ENCODE measurements at places on chromosomes 13 and 19.

DNA sequence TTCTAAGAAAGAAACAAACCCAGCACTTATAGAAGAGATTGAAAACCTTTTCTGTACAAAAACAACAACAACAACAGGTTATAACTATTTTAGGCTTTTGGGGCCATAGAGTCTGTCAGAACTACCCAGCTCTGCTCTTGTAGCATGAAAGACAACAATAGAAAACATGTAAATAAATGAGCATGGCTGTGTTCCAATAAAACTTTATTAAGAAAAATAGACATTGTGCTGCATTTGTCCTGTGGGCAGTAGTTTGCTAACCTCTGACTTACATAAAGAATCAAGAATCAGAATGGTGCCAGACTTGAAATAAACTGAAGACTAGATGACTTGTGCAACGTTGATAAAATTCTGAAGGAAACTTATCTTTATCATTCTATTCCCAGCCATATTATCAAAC, 617.5 kb downstream of the DIAPH3 start:
- no peak for DNase-seq

DNA sequence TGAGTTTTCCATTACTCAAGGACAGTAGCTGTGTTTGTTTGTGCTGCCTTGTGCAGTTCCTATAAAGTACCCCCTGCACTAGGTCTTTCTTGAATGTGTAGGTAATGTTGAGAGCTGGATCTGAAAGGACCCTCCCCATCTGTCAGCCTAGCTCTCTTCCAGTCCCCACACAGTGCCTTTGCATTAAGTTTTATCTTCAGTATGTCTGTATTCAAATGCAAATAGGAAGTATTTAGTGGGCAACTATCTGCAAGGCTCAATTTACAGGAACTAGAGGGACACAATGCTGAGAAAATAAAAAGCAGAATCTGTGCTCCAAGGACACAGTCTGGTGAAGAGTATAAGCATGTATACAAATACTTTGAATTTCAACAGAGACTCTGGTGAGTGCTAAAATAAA, 558.5 kb downstream of the RFC3 start:
- DNase-seq = no peak

GRCh38 chr13:94435604-94436226, 43.8 kb downstream of the DCT start:
- DNase-seq = peak; percentile 87

DNA sequence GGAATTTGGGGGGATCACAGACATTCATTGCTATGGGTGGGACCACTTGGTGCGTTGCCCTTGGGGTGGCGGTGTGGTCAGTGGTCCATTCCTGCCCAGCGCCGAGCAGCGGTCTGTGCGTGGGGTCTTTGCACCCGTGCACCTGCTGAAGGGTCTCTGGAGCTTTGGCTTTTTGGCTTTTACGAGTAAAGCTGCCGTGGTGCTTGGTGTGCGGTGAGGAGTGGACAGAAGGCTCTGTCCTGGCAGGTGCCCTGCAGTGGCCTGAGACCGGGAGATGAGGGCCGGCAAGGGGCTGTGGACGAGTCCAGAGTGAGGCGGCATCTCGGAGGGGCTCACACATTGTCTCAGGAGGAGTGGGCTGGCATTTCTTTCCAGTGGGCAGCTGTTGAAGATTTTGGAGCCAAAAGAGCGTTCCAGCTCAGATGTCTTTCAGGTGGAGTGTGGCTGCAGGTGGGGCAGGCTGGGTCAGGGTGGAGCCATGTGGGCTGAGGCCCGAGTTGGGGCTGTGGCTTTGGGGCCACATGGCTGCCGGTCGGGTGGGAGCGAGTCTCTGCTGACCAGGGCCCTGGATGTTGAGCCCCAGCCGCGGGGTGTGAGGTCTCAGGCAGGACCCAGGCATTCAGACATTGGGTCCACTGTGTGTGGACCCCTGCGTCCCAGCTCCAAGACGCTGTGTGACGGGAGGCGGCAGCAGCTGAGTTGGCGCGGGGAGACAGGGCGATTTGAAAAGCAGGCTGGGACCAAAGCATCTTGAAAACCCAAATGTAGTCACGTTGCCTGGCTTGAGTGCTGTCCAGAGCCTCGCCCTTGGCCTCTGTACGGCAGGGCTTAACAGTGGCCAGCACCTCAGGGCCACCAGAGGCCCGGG, 11.7 kb downstream of the GNA11 start:
- DNase-seq = no peak

- no peak for DNase-seq
Observed at GRCh38 chr19:41554907-41555306, 21.1 kb upstream of the CEACAM21 start.

GRCh38 chr13:97202761-97203160, 19.4 kb upstream of the MBNL2 start:
- DNase-seq = no peak

DNA sequence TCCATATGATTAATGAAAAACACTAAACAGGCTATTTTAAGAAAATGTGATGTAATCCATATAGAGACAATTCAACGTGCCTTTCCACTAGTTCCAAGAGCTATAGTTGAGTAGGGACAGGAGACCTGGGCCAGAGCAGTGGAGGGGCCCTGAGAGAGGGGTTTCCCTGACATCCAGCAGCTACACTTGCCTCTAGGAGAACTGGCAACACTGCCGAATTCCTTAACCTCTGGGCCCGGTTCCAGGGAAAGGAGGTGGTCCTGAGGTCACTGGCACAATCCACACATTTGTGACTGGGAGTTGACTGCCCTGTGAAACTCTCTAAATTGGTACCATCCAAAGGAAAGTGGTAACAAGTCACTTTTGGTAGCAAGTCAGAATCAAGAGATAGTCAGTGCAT, 264.4 kb downstream of the DCLK1 start:
- no peak for DNase-seq

DNA sequence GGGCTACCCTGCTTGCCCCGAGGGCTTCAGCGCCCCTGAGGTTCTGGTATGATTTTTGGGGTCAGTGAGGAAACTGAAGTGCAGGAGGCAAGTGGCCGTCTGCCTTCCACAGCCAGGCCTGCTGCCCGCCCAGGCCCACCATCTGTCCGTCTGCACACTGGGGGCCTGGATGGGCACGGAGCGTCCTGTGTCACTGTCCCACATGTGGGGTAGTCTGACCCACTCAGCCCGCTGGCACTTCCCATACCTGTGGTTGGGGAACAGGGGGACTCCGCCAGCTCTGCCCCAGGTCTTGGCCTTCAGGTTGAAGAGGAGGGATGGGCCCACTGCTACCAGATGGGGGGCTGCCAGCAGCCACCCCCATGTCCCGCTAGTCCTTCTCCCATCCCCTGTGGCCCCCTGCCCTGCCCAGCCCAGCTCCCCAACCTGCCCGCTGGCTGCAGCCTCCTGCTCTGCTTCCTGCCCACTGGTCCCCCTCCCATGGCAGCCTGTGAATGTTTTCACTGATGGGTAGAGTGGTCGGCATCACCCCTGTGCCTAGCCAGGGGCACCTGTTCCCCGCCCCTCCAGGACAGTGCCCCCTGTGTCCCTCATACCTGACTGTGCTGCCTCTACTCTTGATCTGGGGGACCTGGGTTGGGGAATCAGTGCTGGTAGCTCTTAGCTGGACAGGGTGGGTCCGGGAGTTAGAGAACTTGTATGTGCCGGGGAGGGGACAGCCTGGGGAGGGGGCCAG, 9.5 kb downstream of the PIAS4 start:
- no peak for DNase-seq

DNA sequence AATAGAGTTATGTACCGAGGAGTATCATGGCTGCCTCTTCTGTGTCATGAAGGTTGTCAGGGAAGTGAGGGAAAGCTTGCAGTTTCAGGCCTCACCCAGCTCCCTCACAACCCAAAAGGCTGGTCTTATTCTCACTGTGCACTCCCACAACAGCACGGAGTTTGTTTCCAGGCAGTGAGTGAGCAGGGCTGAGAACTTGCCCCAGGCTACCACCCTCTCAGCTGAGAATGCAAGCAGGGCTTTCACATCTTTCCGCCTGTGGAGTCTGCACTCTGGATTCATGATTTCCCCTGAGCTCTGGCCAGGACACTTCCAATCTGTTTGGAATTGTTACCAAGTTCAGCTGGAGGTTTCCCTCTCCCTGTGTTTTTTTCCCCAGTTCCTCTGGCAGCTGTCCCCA, 2284.7 kb upstream of the PCDH20 start:
- DNase-seq = no peak

GRCh38 chr19:19566306-19566705, 28.2 kb downstream of the CILP2 start:
- no peak for DNase-seq

DNA sequence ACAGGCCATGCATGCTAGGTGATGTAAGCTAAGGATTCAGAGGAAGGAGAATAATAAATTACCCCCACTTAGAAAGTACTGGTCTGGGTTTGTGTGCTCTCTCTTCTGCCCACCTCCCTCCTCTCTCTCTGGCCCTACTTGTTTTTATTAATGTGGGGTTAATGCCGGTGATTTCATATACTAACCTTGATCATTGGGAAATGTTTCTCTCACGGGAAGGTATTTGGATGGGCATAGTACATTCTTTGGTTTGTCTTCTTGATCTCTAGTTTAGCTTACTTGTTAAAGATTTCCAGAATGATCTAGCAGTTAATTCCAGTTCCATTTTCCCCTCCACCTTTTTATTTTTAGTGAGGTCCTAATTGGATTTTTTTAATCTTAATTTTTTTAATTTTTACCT, 24.6 kb downstream of the ARHGAP35 start:
- no peak for DNase-seq

DNA sequence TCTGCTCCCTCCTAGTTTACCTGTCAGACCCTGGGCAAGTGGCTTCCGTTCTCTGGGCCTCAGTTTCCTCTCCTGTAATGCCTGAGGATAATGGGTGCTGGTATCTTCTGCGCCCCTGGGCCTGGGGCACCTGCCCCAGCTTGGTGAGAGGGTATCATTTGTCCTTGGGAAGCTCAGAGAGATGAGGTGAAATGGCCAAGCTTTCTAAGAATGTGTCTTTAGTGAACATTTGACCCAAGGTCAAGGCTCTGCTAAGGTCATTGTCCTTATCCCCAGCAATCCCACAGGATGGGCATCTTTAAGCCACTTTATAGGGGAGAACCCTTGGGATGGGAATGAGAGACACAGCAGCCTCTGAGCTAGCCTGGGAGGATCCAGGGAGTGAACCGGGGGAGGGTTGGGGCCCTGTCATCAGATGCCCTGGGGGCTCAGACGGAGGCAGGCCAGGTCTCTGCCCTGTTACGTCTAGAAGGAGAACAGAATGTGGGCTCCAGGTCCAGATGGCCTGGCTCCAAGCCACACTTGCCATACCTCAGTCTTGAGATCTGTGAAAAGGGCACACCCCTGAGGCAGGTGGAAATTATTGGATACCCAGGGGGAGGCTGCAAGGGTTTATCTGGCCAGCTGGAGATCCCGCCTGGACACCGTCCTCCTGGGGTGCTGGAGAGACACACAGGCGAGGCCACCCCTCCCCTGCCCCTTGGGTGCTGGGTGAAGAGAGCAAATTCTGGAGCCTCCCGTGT, 1.1 kb upstream of the NFIC start:
- no peak for DNase-seq

DNA sequence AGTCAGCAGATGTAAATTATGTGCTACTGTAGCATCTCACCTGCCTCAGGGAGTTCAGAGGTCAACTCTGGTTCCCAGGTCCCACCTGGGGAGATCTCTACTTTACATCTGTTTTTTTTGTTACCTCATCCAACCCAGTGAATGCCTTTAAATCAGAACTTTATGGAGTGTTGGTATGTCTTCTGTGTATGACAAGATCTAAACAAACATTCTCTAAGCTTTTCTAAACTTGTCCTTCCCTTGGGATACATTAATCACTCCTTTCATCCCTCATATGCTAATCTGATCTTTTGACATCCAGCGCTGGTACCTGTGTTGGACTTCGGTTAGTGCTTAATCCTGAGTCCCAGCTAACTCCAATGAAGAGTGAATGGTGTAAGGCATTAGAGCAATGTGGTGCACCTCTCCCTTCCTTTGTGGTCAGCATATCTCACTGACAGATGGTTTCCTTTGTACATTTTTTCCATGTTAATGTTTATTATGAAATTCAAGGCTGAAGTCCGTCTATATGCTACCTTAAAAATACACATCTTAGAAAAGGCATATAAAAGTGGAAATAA, 213.4 kb downstream of the ABCC4 start:
- no peak for DNase-seq

DNA sequence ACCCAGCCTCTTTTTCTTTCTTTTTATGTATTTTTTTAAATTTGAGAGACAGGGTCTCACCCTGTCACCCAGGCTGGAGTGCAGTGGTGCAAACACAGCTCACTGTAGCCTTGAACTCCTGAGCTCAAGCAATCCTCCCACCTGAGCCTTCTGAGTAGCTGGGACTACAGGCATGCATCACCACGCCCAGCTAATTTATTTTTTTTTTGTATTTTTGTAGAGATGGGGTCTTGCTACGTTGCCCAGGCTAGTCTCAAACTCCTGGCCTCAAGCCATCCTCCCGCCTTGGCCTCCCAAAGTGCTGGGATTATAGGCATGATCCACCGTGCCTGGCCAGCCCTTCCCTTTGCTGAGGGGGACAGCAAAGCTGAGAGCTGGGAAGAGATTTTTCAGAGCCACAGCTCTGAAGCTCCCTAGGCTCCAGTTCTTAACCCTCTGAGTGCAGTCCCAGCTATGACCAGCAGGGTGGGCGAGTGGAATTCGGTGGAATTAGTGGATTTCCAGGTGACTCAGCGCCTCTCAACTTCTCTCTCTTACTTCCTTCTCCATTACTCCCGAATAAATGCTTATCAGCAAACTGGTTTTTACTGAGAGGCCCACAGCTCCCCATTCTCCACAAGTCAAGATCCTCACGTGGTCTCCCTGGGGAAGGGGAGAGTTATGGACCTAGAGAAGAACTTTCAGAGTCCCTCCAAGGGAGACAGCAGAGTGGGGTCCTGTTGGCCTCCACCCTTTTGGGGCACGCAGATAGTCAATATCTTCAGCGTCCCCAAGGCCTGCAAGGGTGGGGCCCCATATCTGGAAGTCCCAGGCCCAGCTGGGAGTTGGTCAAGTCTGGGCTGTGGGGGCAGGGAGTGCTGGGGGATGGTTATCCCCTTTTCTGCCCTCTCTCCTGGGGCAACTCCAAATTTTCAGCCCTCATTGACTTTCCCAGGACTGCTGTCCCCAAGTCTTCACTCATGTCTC, 1.2 kb downstream of the BLVRB start:
- DNase-seq = peak; percentile 76

- DNase-seq = no peak
Observed at GRCh38 chr13:27293076-27293691, 22.6 kb downstream of the RASL11A start.

GRCh38 chr19:8377598-8377997, 12.6 kb upstream of the RAB11B start:
- DNase-seq = no peak

DNA sequence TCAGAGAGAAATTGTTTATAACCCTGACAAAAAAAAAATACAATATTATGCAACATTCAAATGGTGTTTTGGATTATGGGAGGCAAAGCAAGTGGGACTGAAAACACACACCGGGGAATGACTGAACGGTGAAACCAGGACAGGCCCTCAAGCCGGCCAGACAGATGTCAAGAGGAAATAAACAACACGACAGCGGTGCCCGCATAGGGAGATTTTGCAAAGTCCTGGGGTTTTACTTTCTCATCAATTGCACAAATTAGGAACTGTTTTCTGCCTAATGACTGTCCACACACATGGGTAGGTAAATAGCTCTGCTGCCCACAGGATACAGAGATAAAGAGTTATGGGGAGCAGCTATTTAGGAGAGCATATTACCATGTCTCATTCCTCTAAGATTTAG, 134.5 kb downstream of the IRS2 start:
- no peak for DNase-seq
